ENCODE measurements at places on chromosomes 5 and 9. TPM values are rescaled to one million over a fixed set of nuclear protein-coding genes. Genes with fewer than 3 reads are reported as not detected.
A peak's percentile ranks its signal among the peaks of the same experiment; 100 is the strongest.

GRCh38 chr5:44294516-44294915 is 94.7 kb downstream of the FGF10 start:
- H3K4me1 ChIP-seq: no peaks in the 10 kb centered on the region
- DNase-seq: no peak
- H3K27ac ChIP-seq: no peak overlapping the region
- H3K27me3 ChIP-seq: no peaks in the 10 kb centered on the region

- H3K4me1 ChIP-seq: no peaks in the 10 kb centered on the region
- H3K27me3 ChIP-seq: peaks cover 2% of the 10 kb centered on the region
- H3K36me3 ChIP-seq: no peaks in the 10 kb centered on the region
- no peak overlapping the region for H3K27ac ChIP-seq
Observed at GRCh38 chr5:98432378-98432777, 341.1 kb upstream of the RGMB start.

- H3K27ac ChIP-seq: peak overlapping the region; percentile 74
- DNase-seq: no peak
- peak overlapping the region; percentile 98 for H3K4me3 ChIP-seq
- H3K4me1 ChIP-seq: peaks cover 55% of the 10 kb centered on the region
Observed at GRCh38 chr9:15306068-15306756, 804 bp downstream of the TTC39B start.

The DNAJC25 gene
- 5.8 TPM for total RNA-seq

The PIP5K1B gene
- 77.4 TPM for total RNA-seq

The ZNF462 gene
- 0.16 TPM for total RNA-seq

The CD72 gene
- total RNA-seq: 8.3 TPM
